ENCODE measurements at places on chromosomes 3 and 15.

GRCh38 chr3:121490161-121490560 lies 55.6 kb downstream of the POLQ start:
- DNase-seq = no peak

GRCh38 chr15:76440441-76440840 lies 103.9 kb downstream of the ISL2 start:
- DNase-seq = no peak

GRCh38 chr15:85128621-85129020 lies 147.0 kb downstream of the PDE8A start:
- DNase-seq = no peak

DNA sequence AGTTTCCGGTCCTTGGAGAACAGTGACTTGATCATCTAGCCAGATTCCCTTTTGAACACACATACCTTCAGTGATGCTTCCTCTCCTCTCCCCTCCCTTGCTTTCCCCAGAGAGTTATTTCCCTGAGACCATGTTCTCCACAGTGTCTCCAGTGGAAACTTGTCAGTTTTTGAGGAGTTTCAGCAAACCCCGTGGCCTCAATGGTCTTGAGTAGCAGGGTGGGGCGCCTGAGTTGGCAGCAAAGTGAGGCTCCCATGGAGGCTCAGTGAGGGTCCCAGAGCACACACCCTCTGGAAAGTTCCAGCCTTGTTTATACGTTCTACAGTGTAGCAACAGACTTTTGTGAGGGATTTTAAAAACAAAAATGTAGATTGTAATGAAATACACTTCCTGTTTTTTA lies 135.1 kb downstream of the LRRC28 start:
- no peak for DNase-seq

DNA sequence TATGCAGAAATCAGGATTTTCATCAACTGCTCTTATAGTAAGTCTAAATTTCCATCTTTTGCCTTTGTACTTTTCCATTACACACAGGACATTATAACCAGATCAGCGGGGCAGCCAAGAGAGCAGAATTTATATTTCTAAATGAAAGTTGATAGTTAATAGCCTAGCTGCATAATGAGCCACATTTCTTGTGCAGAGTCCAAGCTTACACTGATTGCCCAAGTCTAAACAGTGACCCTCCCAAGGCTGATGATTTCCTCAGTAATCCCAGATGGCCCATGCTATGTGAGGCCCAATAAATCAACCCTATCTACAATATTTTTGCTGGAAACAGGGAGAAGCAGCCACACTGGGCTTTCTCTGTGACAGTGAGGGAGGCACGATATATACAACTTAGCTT lies 475.8 kb upstream of the KCNMB2 start:
- DNase-seq = peak; percentile 61

GRCh38 chr3:185625784-185626183 lies 39.7 kb downstream of the SENP2 start:
- DNase-seq = no peak

- DNase-seq = no peak
Measured at GRCh38 chr15:66854012-66854965, 152.3 kb downstream of the SMAD6 start.

- no peak for DNase-seq
Measured at GRCh38 chr3:123783811-123784210, 100.3 kb downstream of the MYLK start.

- DNase-seq = no peak
Measured at GRCh38 chr15:88465633-88466224, 1.5 kb downstream of the MRPL46 start.

- DNase-seq = no peak
Measured at GRCh38 chr3:35596335-35596995, 42.9 kb upstream of the ARPP21 start.
